ENCODE measurements at places on chromosomes 7 and 10.

DNA sequence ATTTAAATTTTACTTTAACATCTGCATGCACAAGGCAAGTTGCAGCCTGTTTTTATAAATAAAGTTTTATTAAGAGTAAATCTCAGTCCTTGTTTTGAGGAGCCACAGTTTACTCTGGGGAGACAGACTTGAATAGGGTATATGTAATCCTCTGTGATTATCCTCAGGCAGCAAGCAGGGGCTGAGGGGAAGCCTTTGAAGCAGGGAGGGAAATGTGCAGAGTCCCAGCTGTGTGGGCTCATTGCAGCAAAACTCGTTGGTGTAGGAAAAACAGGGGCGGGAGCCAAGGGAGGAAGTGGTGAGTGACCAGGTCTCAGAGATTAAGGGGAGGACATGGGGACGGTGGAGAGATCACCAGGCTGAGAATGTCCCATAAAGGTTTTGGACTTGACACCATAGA lies 34.3 kb upstream of the SMC3 start:
- DNase-seq, result no peak

DNA sequence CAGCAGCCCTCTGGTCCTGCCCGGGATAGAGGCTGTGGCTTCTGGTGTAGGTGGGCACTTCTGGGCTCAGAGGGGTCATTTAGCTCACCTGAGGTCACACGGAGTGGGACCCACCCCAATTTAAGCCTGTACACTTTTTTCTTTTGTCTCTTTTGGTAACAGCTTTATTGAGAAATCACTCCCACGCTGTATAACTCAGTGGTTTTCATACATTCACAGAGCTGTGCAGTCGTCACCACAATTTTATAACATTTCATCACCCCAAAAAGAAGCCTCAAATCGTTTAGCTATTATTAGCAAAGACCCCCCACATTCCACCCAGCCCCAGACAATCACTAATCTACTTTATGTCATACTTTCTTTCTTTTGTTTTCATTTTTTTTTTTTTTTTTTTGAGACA lies 62.3 kb downstream of the LHPP start:
- no peak for DNase-seq

GRCh38 chr7:150388709-150389531 lies 9.8 kb downstream of the ZNF775 start:
- DNase-seq, result no peak

- no peak for DNase-seq
These were observed 627.9 kb downstream of the PARD3 start for GRCh38 chr10:34187201-34187600.

DNA sequence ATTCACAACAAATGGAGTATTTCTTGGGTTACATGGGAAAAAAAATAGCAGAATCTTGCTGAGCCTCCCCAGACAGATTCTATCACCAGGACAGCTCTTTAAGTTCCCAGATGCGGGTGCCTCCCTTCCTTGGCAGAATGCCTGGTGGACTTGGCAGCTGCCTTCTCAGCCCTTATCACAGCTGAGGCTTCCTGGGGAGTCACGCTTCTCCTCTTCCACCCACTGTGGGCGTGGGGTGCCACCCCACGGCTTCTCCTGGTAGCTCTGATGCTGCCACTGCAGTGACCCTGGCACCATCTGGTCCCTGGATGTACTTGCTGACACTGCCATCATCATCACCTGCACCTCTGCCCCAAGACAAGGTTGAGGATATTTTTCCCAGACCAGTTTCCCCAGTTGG lies 16.2 kb upstream of the NME8 start:
- no peak for DNase-seq

GRCh38 chr10:131911451-131911850 lies 10.6 kb downstream of the PPP2R2D start:
- DNase-seq, result no peak

DNA sequence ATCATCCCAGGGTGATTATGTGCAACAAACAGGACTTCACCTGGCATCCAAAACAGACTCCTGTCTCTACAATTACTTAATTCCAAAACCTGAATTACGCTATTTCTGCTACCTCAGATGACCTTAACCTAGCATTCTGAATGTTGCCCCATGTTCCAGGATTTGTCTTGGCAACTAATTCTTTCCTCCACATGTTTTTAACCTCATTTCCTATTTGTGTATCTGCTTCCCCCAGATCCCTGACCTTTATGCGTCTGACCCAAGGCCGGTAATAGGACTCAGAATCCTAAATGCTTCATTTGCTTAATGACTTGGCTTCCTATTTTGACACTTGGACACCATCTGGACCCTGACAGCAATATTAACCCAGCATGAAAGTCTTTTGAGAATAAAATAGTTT lies 8.7 kb upstream of the ING3 start:
- no peak for DNase-seq

DNA sequence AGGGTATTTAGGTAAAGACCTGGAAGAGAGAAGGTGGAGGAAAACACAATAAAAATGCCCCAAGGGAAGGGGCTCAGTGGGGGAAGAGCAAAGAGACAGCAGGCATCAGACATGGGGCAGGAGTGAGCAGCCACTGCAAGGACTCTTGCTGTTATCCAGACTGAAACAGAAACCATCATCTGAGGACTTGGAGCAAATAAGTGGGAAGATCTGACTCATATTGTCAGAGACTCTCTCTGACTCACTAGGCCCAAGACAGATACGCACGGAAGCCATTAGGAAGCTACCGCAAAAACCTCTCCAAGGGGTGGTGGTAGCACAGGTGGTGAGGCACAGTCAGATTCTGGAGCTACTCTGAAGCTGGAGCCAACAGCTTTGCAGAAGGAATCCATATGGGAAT lies 110.7 kb downstream of the RNF32 start:
- no peak for DNase-seq

DNA sequence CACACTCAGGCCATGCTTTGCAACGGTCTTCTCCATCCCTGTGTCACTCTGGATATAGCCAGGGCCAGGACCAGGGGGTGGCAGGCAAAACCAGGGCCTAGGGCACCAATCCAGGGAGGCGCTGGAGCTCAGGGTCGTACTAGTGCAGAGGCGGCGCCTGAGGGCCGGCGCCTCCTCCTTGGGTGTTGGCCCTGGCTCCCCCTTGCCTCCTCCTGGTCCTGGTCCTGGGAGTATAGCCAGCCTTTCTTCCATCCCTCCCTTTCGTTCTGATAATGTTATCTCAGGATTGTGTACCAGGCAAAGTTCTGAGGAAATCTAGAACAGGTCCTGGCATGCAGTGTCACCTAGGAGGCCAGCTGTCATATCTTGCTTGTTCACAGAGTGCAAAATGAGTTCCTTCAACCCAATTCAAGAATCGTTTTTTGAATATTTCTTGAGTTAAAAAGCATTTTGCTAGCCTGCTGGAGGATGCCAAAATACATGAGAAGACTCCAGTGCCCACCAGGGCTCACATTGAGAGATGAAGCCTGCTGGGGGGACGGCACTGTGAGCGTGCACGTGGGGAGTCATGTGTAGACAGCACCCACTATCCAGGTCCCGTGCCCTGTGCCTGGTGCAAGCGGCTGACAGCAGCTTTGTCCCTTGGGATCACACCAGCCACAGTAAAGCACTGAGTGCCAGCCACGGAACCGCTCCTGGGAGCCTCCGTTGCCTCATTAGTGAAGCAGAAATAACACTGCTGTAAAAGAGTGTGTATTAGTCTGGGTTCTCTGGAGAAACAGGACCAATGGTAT lies 106.9 kb upstream of the C7orf33 start:
- no peak for DNase-seq

GRCh38 chr7:74082770-74083116 lies 861 bp upstream of the LIMK1 start:
- no peak for DNase-seq

- no peak for DNase-seq
These were observed 91.4 kb downstream of the PPP1R3C start for GRCh38 chr10:91541481-91541880.

DNA sequence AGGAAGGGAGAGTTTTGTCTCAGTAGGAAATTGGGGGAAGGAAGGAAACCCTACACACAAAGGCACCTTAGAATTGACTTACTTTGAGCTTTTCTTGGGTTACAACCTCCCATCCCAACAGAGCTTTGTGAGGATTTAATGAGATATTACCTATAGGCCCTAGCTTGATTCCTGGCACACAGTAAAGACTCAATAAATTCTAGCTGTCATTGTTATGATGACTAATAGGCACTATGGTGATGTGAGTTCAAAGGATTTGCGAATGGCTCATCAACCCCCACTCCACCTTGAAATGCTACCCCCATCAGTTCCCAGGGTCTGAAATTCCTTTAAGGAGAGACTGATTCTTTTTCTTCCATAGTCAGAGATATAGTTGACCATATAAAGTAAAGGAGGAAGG lies 67.9 kb upstream of the SMNDC1 start:
- DNase-seq, result no peak

- no peak for DNase-seq
These were observed 51.8 kb downstream of the ARHGAP12 start for GRCh38 chr10:31876652-31877352.

DNA sequence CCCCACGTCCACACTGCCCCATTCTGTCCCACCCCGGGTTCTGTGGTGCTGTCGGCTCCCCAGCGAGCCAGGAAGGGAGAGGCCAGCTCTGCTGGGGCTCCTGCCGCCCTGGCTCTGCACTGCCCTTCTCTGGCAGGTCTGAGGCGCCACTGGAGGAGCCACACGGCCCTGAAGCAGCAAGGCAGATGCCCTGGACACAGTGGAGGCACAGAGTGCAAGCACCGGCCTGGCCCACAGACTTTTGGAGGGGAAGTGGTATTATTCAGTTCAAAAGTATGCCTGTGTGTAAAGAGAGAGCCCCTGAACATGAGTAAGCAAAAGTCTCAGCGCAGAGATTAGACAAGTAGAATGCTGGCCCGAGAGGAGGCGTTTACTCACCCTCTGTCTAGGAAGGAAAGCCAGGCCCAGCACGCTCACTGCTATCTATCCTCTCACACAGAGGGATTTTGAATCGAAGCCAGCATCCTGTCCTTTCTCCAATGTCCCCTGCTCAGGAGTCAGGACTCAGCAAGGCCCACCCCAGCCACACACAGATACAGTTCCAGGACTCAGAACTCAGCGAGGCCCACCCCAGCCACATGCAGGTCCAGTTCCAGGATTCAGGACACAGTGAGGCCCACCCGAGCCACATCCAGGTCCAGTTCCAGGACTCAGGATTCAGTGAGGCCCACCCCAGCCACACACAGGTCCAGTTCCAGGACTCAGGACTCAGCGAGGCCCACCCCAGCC lies 115.0 kb downstream of the EGFR start:
- peak; percentile 88 for DNase-seq

GRCh38 chr7:133511252-133511651 lies 258.4 kb downstream of the EXOC4 start:
- no peak for DNase-seq

DNA sequence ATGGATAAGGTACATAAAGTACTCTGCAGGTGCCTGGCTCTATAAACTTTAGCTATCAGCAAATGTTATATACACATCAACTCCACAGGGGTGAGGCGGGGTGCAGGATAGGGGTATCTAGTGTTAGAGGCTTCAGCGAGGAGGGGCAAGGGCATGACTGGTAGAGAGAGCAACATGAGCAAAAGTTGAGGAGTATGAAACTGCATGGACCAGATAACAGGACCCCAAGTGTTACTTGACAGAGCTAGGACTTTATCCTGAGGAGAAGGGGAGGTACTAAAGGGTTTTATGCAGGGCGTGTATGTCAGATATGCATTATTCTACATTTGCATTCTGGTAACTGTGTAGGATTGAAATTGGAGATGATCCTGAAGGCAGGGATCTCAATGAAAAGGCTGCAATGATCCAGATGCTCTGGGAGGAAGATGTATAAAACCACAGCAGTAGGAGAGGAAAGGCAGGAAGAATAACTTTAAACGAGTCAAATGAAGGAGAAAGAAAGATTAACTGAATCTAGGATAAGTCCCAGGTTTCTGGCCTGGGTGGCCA lies 109.8 kb upstream of the FAM133B start:
- no peak for DNase-seq

- DNase-seq, result no peak
These were observed 133.1 kb downstream of the SVIL start for GRCh38 chr10:29501692-29502091.

- no peak for DNase-seq
These were observed 75.1 kb downstream of the CRPPA start for GRCh38 chr7:16345979-16346958.

- DNase-seq, result no peak
These were observed 31.5 kb upstream of the SLIT1 start for GRCh38 chr10:97217299-97217698.

DNA sequence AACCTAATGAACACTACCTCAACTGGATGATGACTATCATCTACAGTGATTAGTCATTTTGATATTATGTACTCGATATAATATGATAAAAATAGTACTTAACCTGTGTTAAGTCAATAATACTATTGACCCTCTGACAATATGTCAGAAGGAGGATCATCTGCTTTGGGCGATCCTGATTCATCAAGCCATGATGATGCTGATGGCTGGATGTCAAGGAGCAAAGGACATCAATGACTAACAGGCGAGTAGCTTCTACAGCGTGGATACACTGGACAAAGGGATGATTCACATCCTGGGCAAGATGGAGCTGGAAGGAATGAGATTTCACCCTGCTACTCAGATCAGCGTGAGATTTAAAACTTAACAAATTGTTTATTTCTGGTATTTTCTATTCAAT lies 94.4 kb upstream of the SKAP2 start:
- no peak for DNase-seq

- no peak for DNase-seq
These were observed 21.9 kb downstream of the EIF3B start for GRCh38 chr7:2376351-2377154.

DNA sequence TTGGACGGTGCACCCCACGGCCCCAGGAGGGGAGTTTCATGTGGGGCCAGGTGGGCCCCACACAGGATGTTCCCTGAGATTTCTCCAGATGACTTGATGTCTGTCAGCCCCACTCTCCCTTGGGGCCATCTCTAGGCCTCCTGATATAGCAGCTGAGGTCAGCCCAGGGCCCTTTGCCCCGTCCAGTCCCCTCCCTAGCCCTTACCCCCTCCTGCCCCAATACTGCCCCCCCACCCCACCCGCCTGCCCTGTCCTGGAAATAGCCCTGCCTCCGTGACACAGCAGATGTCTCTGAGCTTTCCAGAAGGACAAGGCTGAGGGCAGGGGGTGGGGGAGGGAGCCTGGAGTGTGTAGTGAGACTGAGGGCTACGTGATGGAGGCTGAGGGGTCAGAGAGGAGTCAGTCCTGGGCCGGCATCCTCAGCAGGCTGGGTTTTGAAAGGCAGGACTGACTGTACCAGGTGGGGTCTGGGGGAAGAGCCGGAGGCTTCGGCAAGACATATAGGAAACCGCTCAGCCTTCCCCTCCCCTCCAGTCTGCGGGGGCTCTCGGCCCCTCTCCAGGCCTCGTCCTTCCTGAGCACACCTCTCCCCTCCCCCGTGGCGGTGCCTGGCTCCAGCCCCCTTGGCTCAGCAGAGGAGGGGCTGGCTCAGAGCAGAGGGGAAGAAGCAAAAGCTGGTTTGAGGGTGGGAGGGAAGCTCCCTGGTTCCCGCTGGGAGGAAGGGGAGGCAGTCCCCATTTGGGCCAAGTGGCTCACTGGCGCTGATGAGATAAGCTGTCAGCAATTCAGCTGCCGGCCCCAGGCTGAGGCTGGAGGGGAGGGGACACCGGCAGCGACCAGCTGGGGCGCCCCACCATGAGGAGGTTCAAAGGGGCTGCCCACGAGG lies 2.0 kb downstream of the FLNC start:
- DNase-seq, result no peak

Data from vagina (tissue), 2 donors.